Stimulated activated CD8-positive, alpha-beta memory T cell treated with anti-CD3 and anti-CD28 coated beads, Interleukin-15, amount 100 ng/mL, for 48 hours (primary cell): ENCODE measurements at places on chromosomes 12 and 14.
A peak's percentile ranks its signal among the peaks of the same experiment; 100 is the strongest.

DNA sequence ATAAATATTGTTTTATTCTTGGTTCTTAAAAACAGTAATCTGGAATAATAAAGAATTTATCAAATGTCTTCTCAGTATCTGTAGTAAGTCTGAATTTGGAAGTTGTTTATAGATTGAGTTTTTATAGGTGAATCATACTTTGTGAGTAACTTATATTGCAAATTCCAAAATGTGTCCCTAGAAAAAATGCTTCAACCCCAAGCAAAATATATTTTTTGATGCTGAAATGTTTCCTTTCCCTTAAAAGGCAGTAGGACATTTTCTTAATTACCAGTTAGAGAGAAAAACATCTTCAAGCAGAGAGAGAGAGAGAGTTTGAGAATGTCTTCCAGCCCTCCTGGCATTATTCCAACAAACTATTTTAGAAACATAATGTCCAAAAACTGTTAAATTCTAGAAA lies 37.9 kb downstream of the PELI2 start:
- DNase-seq, result no peak

GRCh38 chr12:32445356-32445755 lies 46.0 kb downstream of the FGD4 start:
- no peak for DNase-seq

GRCh38 chr12:123106640-123107359 lies 44.1 kb downstream of the PITPNM2 start:
- peak; percentile 49 for DNase-seq

- no peak for DNase-seq
These were observed 208.6 kb downstream of the CALM1 start for GRCh38 chr14:90605430-90605829.

GRCh38 chr12:4649358-4649661 lies 396 bp downstream of the NDUFA9 start:
- DNase-seq, result no peak
